ENCODE measurements at places on chromosomes 1 and 21.

DNA sequence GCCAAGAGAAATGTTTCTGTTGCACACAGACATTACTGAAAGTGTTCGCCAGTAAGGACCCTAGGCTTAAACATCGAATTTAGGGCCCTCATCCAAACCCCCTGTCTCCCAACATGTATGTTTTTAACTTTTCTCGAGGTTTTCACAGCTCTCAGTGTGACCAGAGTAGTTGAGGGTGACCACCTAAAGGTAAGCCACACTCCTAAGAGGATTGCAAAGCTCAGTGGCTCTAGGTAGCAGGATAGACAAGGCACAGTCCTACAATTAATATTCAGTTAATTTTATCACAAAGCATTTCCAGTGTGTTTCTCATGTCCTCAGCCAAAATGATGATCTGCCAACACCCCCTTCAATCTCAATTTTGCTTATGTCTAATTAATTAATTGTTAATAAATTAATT is 695 bp upstream of the ALG14 start:
- DNase-seq = no peak

- no peak for DNase-seq
Observed at GRCh38 chr1:164519426-164519825, 39.6 kb upstream of the PBX1 start.

DNA sequence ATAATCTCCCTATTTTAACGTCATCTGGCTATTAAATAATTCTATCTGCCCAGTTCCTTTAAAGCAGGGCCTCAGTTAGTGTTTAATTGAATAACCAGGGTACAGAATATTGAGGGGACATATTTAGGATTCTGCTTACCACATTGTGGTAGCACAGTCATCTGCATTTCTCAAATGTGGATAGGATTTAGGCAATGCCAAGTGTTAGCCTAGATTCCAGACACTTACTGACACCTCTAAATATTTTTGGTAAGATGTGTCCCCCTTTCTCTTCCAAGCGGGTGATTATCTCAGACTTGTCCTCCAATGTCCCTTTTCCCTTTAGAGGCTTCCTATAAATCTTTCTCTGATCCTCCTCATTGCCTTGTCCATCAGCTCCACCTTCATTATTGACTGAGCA is 160.8 kb upstream of the HOOK1 start:
- no peak for DNase-seq

DNA sequence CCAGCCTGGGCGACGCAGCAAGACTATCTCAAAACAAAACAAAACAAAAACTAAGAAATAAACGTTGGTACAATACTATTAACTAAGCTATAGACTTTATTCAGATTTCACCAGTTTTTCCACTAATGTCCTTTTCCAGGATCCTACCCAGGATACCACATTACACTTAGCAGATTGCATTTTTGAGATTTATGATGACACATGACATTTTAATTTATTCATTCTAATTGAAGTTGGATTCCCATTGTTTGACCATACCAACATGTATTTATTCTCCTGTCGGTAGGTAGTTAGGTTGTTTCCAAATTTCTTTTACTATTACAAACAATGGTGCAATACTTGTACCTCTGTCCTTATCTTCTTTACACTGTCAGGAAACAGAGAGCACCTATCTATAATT is 6.8 kb upstream of the KLF17 start:
- no peak for DNase-seq

DNA sequence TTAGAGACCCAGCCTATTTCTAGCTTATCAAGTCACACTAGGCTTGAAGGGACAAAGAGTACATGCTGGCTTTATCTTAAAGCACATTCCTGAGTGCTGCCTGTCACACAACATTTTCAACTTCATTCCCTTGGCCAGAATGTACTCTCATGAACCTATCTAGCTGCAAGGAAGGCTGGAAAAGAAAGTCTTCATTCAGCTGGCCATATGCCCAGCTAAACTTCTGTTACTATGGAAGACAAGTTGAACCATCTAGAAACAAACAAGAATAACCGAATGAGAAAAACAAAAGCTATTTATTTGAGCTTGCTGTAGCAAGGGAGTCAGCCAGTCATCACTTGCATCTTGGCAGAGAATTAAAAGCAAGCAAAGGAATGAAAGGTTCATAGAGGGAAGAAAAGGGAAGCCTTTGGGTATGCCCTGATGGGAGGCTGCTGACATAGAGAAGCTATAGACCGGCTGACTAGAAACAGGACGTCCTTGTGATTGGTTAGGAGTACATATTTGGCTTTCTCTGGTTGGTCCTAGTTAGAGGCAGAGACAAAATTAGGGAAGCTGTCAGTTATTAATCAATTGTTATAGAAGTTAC is 108.4 kb downstream of the NEK7 start:
- no peak for DNase-seq

DNA sequence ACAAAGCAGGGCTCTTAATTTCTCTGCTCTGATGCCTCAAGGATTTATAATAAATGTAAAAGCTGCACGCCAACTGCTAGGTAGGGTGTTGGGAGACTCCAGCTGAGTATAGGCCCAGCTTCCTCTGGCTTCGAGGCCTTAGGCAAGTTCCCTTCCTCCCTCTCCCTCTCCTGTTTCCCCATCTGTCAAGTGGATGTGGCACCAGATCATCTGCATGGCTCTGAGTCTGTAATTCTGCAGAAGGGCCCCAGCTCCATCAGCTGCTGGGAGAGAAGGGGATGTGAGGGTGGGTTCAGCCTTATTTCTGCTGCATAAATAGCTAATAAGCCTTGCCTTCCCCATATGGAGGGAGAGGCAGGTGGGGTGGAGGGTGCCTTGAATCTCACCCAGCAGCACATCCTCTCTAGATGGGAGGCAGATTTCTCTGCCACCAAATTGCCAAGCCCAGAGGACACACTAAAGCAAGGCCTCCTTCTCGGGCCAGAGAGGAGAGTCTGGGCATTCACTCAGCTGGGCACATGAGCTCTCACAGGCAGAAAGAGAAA is 3.8 kb downstream of the TRIM62 start:
- DNase-seq = peak; percentile 17

DNA sequence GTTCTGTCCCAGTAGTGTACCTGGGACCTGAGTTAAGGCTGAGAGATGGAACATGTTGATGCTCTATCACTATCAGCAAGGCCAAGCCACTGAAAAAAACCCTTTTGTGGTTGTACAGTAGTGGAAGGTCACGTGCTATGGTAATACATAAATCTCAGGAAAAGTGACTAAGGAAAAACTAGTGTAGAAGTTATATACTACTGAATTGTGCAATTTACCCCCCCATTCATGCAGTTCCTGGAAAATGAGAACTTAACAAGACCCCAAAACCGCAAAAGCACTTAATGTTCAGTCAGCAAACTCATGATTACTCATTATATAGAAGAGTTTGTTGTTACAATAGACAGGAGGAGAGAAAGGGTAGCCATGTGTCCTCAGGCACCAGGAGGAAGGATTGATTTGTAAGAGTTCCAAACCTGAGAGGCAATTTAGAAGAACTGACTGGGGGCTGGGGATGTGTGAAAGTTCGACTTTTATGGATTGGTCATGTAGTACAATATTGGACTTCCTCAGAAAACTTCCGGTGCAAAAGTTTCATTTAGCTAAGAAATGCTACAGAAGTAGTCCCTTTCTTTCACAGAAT is 91.6 kb downstream of the RGL1 start:
- no peak for DNase-seq

DNA sequence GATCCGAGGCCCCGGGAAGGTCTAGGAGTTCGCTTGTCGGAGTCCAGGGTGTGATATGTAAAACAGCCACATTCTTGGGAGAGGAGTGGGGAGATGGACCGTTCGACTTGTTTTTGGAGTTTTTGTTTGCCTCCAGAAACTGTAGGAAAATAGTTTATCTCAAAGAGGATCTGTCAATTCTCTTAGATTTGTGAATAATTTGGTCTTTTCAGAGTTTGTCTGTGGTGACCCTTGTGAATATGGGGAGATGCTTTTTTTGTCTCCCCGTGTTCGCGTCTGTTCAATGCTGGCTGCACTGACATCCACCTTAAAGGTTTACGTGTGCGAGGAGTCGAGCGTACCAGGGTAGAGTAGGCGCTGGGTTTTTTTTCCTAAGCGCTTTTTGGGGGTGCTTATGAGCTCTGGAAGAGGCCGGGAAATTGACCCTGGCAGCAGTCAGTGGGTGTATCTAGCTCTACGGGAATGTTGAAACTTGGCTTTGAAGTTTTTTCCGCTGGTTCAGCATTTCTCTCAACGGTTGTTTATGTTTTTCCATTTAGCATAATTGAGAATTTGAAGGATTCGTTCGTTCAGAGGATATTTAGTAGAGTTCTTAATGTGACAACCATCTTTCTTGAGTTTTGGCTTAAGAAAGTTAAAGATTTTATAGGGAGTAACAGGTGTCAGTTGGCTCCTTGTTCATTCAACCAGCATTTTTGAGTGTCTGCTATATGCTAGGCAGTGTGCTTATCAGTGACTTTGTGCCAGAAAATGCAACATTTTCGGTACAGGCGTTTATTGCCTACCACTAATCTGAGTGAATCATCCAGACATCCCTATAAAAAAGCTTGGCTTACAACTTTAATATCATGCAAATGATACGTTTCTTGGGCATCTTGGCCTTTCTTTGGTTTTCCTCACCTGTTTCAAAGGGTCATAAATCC is 1.2 kb downstream of the SZRD1 start:
- DNase-seq = no peak

GRCh38 chr1:61084491-61085031 is 2.2 kb downstream of the NFIA start:
- no peak for DNase-seq

DNA sequence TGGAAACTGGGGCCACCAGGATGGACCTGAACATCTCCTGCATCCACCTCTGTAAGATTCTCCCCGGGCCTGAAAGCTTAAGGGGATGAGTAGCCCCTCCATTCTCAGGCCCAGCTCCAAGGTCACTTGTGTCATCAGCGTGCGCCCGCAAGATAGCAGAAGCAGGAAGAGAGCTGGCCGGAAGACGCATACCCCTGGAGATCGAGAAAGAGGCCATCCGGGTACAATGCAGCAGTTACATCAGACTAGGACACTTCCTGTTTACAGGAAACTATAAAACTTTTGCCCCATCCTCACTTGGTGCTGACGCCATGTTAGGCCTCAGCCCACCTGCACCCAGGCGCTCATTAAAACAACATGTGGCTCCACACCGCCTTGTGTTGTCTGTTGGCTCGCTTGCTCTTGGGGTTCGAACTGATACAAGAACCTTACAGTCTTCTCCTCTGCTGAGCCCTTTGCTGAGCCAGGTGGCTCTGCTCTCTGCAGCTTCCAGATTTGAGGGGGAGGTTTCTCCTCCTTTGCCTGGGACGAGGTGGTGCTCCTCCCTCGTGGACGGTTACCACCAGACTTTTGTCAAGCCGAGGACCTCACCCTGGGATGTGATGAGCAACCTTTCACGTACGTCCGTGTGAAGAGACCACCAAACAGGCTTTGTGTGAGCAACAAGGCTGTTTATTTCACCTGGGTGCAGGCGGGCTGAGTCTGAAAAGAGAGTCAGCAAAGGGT is 277.5 kb upstream of the C1orf174 start:
- no peak for DNase-seq

GRCh38 chr1:223337174-223337869 is 26.7 kb downstream of the SUSD4 start:
- no peak for DNase-seq

DNA sequence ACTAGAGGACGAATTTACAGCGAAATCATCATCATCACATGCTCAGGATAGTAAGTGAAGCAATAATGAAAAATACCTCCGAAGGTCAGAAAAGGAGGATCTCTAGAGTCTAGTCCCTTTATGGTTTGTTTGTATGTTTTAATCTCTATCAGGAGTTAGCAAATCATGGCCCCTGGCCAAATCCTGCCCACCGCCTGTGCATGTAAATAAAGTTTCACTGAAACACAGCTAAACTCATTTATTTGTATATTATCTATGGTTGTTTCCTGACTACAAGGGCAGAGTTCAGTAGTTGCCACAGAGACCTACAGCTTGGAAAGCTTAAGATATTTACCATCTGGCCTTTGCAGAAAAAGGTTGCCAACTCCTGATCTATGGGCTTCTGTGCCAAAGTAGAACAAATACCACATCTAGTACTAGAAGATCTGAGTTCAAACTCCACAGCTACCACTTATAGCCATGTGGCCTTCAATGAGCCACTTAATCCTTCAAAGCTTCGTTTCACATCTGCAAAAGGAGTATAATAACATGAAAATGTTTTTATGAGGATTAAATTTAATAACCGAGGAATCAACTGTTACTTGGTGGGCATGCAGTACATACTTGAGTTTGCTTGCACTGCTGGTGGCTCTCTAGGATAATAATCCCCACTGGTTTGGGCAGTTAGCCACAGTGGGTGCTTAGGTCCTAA is 94.0 kb upstream of the KIF26B start:
- DNase-seq = no peak

DNA sequence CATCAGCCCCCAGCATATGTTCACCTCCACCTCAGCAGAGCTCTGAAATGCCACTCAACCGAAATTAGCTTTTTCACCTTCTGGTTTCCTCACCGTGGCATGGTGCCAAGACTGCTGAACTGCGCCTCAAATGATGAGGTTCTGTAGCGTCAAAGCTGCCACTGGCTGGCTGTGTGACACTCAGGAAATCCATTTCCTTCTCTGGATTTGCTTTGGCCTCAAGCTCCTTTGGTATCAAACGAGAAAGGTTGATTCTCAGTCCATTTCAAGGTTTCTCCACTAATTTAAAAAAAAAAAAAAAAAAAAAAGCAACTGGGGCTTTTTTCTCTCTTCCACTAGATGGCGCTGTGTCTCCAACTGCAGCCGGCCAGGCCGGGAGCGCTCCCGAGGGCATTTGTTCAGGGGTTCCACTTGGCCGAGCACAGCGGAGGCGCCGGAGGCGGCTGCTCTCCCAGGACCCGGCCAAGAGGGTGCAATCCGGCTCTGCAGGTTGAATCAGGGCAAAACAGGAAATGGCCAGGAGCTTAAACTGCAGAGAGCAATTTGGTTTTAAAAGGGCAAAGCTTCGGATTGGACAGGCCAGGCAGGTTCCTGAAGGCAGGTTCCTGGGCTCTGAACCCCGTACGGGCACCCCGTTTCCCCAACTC is 26.5 kb upstream of the PLA2G2C start:
- DNase-seq = peak; percentile 88

- no peak for DNase-seq
Observed at GRCh38 chr21:32337206-32337605, 38.6 kb downstream of the MRAP start.

DNA sequence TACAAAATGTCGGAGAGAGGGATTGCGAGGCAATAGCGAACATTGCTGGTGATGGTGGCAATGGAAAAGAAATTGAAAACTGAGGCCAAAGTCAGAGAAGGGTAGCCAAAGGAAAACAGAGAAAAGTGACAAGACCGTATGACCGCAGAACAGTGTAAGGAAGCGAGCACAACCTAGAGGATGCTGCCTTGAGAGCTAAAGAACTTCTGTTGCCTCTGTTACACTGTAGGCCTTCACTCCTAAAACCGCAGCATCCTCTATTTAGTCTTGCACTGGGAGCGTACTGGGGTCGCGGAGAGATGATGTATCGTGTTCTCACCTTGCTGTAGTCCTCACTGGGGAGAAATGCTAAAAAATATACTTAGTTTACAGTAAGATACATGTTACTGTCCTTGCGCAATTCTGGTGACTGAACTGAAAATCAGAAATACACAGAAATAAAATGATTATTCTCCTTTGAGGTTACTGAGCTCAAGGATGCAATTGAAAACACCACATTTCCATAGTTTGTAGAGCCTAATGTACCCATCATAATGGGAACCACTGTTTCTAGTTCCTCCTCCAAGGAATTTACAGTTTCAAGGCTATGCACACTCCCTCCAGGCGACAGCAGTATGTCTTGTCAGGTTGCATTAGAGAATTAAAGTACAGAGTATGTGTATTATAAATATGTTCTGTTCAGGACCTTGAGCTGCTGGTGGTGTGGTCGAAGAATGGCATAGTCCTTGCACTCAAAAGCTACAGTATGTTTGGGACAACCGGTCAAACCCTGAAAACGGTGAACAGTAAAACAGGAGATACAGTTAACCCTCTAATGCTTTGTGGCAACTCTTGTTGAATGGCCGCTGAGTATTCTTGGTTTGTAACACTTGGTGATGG is 1.3 kb downstream of the NEK7 start:
- DNase-seq = no peak

All from ureter (tissue), 1 donor.